ENCODE measurements at places on chromosomes 5 and 9.

- no peak for DNase-seq
Observed at GRCh38 chr5:14184725-14185124, 41.6 kb downstream of the TRIO start.

DNA sequence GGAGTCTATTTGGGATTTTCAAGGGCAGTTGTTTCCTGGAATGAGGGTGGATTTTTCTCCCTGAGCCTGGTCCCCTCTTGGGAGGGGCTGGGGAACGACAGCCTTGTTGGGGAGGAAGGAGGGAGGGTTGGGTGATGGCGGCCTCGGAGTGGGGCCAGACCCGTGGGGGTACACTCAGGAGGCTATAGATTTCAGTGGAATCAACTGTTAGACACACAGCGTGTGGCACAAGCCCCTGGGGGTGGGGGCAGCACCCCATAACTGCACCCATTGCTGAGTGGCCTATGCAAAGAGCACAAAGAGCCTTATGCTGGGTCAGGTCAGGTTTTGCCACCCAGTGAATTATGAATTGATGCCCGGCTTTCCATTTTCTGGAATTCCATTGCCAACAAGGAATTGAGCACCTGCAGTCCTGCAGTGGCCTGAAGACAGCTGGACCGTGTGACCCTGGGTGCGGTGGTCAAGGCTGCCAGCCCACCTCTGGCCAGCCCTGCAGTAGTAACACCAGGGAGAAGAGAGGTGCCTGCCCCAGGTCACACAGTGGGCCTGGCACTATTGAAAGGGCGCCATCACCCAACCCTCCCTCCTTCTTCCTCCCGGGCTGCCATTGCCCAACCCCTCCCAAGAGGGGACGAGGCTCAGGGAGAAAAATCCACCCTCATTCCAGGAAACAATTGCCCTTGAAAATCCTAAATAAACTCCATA lies 8.4 kb downstream of the MYMK start:
- DNase-seq = no peak

DNA sequence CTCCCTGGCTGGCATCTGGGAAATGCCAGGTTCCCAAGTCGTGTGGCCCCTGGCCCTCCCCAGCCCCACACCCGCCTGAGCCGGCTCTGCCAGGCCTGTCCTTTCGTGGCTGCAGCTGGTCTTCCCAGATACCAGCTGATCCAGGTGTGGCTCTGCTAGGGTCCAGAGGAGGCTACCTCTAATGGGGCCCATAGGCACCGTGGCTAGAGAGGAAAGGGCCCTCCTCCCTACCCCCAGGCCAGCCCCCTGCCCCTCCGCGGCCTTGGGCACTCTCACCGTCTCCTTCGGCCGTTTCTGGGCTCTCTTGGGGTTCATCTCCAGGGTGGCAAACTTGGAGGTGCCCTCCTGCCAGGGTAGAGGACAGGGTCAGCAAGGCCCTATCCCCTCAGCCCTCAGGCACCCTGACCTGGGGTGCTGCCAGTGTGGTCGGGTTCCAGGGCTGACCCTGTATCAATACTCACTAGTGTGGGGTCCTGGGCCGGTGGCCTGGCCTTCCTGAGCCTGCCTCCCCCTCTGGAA lies 17.0 kb downstream of the RALGDS start:
- DNase-seq = no peak

GRCh38 chr5:9653811-9654210 lies 23.7 kb upstream of the TAS2R1 start:
- no peak for DNase-seq

DNA sequence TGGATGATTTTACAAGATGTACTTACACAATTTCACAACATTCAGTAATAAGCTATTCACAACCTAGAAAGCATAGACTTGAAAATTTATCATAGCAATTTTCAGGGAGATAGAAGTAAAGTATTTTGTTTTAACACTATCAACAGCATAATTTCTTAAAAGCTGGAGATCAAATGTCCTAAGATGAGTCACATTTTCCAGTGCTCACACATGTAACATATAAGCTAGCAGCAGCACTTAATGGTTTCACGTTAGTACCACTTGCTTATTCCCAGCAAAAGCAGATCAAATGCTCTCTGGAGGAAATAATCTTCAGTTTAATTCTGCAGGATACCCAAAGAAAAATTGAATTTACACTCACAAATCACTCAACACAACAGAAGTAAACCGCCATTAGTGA lies 6.5 kb downstream of the OR13C8 start:
- DNase-seq = no peak

DNA sequence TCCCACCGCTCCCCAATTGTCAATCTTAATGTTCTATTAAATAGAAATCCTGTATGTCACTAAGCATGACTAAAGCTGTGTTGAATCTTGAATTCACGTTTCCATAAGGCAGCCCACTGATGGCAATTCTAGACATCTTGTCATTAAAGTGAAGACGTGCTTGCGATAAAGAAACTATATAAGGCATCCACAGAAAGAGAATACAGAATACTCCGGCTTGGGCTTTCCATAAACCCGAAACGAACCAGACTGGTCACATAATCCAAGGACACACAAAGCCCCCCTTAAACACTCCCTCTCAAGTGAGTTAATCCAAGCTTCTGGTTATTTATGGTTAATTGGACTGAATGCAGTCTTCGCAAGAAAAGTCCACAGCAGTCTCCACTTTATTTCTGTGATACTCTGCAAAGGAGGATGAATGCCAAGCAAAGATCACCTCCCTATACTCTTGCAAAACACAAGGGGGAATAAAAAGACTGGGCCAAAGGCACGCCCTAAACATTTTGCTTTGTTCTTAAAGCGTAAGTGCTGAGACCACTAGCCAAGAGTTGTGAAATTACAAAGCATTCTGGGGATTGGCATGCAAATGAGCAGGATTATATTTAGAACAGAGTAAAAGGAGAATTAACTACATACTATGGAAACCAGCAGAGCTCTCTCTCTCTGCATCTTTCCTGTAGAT lies 54.7 kb downstream of the DPYSL3 start:
- DNase-seq = no peak

DNA sequence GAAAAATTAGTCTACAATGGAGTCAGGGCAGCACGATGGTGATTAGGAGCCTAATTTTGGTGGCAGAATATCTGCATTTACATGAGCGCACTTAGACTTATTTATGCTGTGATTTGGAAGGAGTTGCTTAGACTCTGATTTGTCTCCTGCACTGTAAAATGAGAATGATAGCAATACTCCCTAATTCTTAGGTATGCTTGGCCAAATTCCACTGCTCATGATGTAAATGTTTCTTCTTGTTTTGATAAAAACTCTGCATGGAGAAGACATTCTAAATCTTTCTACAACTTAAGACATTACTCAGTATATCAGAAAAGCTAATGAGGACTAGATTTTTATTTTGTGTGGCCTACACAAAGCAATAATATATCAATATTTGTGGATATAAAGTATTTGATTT lies 205.4 kb downstream of the CDH18 start:
- no peak for DNase-seq

DNA sequence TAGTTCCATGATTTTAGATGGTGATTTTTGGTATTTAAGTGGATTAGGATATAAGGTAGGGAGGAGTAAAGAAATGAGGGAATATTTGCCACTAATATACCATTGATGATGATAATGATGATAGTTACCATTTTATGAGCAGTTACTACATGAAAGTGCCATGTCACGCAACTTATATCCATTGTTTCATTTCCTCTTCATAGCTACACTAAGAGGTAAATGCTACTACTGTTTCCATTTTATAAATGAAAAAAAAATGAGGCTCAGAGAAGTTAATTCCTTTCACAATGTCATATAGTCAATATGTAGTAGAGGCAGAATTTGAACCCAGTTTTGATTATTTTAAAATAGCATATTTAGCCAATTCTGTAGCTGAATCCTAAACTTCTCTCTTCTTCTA lies 112.2 kb upstream of the ADRA1B start:
- no peak for DNase-seq

DNA sequence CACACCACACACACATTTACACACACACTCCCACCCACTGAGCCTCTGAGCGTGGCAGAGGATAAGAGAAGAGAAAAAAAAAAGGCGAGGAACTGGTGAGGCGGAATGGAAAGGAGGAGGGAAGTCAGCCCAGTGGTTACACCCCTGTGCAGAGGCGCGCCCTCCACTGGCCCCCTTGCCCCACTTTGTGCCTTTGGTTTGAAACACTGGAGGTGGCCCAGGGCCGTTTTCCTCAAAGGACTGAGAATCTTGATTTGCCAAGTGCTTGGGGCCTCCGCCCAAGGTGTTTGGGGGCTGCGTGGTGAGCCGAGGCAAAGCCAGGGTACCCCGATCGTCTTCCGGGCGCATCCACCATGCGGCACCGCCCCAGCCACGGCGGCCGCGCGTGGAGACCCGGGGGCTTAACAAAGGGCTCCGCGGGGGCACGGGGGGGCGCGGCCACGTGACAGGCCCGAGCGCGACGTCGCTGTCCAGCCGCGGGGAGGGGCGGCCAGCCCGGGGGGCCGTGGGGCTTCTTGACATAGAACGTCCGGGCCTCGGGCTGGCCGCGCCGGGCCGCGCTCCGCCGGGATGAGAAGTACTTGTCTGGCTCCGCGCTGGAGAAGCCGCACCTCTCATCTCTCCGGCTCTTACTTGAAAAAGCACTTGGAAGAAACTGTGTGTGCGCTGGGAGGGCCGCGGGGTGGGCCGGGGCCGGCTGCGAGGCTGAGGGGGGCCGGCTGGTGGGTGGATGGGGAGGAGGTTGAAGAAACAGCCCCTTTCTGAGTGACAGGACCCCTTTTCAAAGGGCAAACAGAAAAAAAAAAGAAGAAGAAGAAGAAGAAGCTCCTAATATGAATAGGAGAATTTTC lies 21.0 kb downstream of the NR2F1 start:
- no peak for DNase-seq

- no peak for DNase-seq
Observed at GRCh38 chr9:73980754-73981153, 516.4 kb upstream of the RORB start.

DNA sequence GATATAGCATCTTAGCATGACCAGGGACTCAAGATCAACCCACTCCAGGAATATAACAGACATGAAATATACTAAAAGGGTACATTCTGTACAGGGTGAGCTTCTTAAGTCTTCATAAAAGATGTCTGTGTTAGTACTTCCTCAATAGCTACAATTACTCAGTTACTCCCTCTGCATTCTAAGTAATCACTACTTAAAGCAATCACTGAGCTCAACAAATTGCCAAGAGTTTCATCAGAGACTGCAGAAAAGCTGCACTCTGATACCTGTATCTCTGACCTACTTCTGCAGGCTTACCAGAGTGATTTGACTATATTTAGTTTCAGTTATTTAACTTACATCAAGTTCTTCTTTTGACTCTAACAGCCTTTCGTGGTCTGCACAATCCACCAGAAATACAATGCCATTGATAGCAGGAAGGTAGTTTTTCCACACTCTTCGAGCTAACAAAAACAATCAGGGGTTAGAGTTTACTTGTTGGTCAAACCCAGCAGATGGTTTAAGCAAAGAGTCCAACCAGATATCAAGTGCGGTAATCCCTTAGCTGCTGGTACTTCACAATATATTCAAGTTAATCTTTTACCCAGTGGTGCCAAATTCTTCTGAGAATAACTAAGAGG lies 23.3 kb downstream of the SAR1B start:
- DNase-seq = no peak

- DNase-seq = no peak
Observed at GRCh38 chr5:39473156-39473775, 48.5 kb upstream of the DAB2 start.

DNA sequence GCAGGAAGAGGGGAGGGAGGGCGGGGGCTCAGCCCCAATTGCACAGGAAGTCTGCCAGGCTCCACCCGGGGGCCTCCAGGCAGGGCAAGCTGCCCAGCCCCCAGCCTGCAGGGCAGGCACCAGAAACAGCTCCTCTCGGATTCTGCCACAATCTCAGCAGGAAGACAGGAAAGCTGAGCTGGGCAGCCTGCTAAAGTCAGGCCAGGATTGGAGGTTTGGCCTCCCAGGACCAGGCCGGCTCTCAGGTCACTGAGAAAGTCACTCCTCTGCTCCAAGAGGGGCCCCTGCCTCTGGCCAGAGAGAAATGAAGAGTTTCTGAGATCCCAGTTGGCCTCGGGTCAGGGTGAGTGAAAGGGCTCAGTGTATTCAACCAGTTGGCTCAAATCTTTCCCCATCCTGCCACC lies 54.6 kb upstream of the STXBP1 start:
- peak; percentile 63 for DNase-seq

DNA sequence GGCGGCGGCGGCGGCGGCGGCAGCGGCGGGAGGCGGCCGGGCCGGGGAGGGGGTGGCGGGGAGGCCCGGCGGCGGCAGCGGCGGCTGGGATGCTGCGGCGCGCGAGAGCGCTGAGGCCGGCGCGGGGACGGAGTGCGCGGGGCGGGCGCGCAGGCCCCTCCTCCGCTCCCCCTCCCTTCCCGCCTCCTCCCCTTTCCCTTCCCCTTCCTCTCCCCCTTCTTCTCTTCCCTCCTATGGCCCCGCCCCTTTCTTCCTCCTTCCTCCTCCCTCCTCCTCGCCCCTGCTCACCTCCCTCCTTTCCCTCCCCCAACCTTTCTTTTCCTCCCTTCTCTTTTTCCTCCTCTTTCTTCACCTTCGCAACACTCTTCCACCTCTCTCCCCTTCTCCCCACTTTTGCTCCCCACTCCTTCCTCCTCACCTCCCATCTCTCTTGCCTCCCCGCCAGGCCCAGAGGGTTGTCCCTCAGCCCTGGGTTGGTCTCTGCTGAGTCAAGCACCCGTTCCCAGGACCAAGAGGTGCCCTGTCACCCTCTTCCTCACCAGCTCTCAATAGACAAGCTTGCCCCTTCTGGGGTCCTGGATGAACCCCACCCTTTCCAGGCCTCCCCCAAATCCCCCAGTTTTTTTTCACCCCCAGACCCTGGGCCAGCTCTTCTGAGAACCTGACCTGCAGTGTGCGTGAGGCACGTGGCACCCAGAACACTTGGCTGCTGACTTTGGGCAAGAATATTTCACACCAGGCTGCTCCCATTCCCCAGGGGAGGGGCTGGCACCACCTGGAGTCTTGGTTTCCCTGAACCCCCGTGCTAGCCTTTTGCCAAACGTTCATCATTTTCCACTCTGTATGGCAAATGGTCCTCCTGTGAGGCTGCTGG lies at the start of gene SEMA4D:
SEMA4D (minus strand) TSS at position 136 of the 874 bp plus-strand sequence. CDS start 92,657 bp downstream, outside the sequence.
- peak; percentile 65 for DNase-seq

GRCh38 chr9:127395497-127396252 lies 1.3 kb upstream of the SLC2A8 start:
- DNase-seq = no peak

DNA sequence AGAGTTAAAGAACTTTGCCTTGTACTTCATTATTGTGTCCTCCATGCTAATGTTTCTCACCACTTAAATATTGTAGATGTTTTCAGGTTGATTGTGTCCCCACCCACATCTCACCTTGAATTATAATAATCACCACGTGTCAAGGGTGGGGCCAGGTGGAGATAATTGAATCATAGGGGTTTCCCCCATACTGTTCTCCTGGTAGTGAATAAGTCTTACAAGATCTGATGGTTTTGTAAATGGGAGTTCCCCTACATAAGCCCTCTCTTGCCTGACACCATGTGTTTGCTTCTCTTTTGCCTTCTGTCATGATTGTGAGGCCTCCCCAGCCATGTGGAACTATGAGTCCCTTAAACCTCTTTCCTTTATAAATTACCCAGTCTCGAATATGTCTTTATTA lies 248.3 kb downstream of the FBXL7 start:
- DNase-seq = no peak

DNA sequence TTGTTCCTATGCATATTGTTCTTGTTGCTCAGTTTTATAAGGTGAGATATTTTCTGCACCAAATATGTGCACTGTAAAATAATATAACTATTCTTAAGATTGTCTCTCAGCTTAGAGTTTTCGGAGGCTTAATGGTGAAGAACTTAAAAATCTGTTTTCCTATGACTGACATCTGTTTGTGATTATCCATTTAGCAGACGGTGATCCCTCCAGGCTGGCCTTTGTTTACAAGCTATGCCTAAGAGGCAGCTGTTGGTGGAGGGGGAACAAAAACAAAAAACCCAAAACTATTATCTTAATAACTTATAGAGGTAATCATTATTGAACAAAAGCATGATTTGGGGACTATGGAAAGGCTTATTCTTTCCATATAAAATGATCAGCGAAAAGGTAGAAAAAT lies 658 bp downstream of the PDCD1LG2 start:
- DNase-seq = no peak

Measured in NCI-H2081 (cell line).